ENCODE measurements at places on chromosomes 6 and 20.

GRCh38 chr20:51735728-51736600, 32.2 kb downstream of the ATP9A start:
- DNase-seq, result no peak

DNA sequence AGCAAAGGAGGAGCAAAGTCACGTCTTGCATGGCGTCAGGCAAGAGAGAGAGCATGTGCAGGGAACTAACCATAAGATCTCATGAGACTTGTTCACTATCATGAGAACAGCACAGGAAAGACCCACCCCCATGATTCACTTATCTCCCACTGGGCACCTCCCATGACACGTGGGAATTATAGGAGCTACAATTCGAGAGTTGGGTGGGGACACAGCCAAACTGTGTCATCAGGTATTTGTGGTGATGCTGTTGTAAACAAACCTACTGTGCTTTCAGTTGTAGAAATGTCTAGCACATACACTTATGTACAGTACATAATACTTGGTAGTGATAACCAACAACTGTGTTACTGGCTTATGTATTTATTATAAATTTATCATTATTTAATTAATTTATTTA, 128.3 kb downstream of the UTRN start:
- DNase-seq, result no peak

GRCh38 chr6:107447663-107448216, 11.6 kb downstream of the PDSS2 start:
- no peak for DNase-seq

DNA sequence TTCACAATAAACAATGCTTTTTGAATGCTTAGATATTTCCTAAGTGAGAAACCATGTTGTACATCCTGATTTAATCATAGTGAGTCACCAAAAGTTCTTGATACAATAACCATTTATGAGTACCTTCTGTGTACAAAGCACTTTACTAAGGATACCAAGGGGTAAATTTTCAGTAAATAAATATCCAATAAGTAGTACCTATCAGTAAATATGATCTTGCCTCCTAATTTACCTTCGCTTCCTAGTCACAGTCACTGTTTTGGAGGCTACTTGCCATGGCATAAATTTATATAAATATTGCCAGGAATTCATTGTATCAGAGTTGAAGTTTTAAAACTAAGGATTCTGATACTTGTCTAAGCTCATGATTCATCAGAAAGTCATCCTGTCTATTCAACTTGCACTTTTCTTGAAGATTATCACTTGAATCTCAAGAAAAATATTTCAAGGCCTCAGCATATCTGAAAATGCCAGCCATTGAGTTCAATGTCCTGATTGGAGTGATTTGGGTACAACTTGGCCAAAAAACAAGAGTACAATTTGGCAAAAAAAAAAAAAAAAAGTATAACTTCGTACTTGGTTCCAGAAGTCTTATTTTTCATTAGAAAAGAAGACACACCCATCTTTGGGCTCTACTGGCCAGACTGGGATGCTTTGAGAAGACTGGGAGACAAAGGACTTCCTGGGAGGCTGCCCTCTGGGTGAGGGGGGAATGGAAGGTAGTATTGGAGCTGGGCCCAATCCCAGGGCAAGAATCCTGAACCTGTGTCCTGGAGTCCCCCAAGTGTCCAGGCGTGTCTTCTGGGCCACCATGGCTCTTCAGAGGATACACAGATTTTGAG, 32.8 kb downstream of the RAB22A start:
- DNase-seq, result no peak

DNA sequence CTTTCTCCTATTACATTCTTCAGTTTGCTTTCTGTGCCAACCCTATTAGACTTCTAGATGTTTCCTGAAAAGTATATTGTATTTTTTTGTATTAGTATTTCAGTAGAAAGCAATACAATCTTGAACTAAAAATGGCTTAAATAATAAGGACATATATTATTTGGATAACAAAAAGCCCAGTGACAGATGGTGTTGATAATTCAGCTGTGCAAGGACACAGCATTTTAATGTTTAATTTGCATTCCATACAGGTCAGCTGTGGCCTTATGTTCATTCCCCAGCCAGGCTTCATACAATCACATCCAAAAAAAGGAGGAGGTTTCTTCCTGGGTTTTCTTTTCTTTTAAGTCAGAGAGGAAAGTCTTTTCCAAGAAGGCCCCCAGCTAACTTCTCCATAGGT, 236.9 kb downstream of the CD109 start:
- no peak for DNase-seq

GRCh38 chr6:114747995-114748625, 405.3 kb upstream of the HS3ST5 start:
- no peak for DNase-seq

- no peak for DNase-seq
Observed at GRCh38 chr6:3032986-3033385, 33.3 kb downstream of the NQO2 start.

- no peak for DNase-seq
Observed at GRCh38 chr6:473768-474452, 82.4 kb downstream of the IRF4 start.

Measured in activated CD4-positive, CD25-positive, alpha-beta regulatory T cell (primary cell).